ENCODE measurements at places on chromosomes 3 and 15. TPM values are rescaled to one million over a fixed set of nuclear protein-coding genes. Genes with fewer than 3 reads are reported as not detected.

GP9 gene
- total RNA-seq: not detected

PLIN1 gene
- not detected for total RNA-seq

ZNF80 gene
- total RNA-seq: not detected

LRTM1 gene
- total RNA-seq: not detected

SST gene
- total RNA-seq: not detected

FBLN2 gene
- total RNA-seq: 0.22 TPM

CHRNA5 gene
- total RNA-seq: 19.1 TPM

IDH3A gene
- 80.3 TPM for total RNA-seq

ZNF774 gene
- 5.3 TPM for total RNA-seq

HYAL1 gene
- 3.7 TPM for total RNA-seq

PLCD1 gene
- total RNA-seq: 22.3 TPM

IFT122 gene
- total RNA-seq: 19.0 TPM

TMEM108 gene
- total RNA-seq: 0.29 TPM

CSPG5 gene
- 0.79 TPM for total RNA-seq
